ENCODE measurements at places on chromosomes 2 and 18.

GRCh38 chr2:40219141-40219540, 232.7 kb downstream of the SLC8A1 start:
- DNase-seq = no peak

DNA sequence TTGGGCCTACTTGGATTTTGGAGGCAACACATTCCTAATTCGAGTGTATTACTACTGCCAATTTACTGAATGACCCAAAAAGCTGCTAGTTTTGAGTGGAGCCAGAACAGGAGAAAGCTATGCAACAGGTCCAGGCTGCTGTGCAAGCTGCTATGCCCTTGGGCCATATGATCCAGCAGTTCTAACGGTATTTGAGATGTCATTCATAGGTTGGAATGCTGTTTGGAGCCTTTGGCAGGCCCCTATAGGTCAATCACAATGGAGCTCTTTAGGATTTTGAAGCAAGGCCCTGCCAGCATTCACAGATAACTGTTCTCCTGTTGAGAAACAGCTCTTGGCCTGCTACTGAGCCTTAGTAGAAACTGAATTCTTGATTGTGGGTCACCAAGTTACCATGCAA, 368.7 kb downstream of the CDH19 start:
- DNase-seq = no peak

GRCh38 chr2:181752301-181752700, 72.0 kb upstream of the NEUROD1 start:
- DNase-seq = no peak

DNA sequence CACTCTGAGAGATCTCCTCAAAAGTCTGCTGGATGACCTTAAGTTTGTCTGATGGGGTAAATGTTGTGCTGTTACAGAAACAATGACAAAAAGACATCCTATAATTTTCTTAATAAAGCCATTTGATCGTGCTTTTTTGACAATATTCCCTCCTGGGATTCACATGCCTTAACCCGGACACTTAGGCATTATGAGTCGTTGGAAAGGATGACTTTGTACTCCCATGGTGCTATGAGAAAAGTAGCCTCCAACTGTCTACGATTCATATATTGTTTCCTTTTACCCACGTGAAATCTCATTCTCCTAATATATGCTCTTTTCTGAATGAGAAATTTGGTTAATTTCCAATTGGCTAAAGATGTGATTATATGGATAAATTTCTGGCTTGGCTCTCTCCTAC, 6.1 kb upstream of the MPP4 start:
- DNase-seq = no peak

GRCh38 chr2:503288-503999, 173.8 kb downstream of the TMEM18 start:
- no peak for DNase-seq

- no peak for DNase-seq
Measured at GRCh38 chr2:132911726-132912724, 242.0 kb upstream of the LYPD1 start.

DNA sequence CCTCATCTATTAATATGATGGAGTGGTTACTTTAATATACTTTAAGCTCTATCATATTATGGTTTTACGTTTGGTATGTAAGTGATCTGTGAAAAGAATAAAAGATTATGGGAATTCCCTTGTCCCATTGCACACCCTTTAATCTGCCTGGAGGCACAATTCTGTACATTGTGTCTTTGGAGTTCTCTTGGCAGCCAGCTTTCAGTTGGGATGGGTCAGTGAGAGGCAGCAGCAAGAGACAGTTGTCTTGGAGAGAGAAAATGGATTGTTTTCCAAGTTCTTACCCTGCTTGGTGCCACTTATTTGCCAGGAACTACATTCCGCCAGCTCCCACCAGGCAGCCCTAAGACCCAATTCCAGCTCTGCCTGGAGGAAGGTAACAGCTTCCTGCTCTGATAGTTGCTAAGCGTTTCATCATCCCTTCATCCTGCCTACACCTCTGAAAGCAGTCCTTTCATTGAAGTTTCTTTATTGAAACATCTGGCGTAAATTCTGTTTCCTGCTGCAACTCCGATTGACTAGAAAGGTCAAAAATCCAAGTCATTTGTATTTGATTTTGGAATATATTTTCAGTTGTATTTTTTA, 365.2 kb downstream of the AKAIN1 start:
- DNase-seq = no peak

- DNase-seq = no peak
Measured at GRCh38 chr2:9965119-9965822, 13.8 kb downstream of the GRHL1 start.

GRCh38 chr2:180040146-180040925, 33.2 kb upstream of the CWC22 start:
- no peak for DNase-seq

DNA sequence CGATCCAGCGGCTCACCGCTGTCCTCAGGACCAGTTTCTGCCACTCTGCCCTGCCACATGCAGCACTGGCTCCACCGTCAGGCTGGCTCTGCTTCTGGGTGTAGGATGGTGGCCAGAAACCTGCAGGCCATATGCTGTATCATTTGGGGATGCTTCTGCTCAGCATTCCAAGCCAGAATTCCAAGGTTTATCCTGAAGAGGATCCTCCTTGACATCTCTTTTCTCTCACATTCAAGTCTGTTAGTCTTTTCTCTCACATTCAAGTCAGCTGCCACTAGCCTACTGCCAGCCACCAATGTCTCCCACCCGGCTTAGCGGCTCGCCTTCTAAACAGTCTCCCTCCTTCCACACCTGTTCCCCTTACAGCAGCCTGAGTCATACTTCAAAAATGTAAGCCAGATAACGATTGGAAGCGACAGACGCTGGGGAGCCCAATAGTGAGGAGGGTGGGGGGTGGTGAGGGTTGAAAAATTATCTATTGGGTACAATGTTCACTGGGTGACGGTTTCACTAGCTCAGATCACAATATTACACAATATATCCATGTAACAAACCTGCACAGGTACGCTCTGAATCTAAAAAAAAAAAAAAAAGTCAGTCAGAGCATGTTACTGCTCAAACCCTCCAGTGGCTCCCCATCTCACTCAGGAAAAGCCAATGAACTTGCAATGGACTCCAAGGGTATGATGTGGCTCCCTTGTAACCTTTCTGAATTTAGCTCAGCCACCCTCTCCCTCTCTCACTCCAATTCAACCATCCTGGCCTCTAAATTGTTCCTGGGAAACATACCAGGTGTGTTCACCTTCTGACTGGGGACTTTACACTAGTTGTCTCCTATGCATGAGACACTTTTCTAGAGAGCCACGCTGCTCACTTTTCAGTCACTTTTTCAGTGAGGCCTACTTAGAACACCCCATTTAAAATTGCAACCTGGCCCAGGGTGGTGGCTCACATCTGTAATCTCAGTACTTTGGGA, 38.8 kb upstream of the SP3 start:
- DNase-seq = no peak

DNA sequence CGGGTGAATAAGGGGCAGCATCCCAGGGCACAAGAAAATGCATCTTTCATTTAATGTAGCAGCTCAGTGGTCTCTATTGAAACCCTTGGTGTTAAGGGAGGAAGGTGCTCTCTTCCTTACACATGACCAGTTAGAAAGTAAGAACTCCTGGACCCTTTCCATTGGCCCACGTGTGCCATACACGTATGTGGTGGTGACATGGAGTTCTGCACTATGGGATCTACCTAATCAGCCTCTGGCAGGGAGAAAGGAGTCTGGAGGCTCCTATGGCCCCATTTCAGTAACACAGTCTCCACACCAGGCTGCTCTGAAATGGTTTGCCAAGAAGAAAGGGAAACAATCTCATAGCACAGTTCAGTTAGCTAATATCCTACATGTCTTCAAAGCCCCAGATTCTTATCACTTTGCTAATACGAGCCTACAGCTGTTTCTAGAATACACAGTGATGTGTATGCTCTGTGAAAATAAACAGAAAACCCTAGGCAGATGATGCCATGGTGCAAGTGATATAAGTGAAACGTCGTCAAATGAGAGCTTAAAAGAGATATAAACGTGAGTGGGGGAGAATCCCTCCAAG, 7.0 kb downstream of the EFEMP1 start:
- no peak for DNase-seq

- no peak for DNase-seq
Measured at GRCh38 chr2:30106543-30106942, 40.3 kb upstream of the YPEL5 start.

- no peak for DNase-seq
Measured at GRCh38 chr2:228866781-228867180, 404.3 kb downstream of the PID1 start.

DNA sequence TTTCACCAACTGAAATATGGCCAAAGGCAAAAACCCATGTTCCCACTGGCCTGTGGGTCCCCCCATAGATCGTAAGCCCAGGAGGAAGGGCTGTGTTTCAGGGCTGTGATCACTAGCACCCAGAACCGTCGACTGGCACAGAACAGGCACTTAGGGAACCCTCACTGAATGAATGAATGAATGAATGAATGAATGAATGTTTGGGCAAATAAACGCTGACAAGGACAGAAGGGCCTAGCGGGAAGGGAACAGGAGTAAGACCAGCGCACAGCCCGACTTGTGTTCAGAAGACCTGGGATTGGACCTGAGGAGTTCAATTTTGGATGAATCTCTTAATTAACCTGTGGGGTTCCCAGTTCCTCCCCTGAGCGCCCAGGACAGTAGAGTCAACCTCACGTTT, 76.2 kb downstream of the TPO start:
- no peak for DNase-seq

DNA sequence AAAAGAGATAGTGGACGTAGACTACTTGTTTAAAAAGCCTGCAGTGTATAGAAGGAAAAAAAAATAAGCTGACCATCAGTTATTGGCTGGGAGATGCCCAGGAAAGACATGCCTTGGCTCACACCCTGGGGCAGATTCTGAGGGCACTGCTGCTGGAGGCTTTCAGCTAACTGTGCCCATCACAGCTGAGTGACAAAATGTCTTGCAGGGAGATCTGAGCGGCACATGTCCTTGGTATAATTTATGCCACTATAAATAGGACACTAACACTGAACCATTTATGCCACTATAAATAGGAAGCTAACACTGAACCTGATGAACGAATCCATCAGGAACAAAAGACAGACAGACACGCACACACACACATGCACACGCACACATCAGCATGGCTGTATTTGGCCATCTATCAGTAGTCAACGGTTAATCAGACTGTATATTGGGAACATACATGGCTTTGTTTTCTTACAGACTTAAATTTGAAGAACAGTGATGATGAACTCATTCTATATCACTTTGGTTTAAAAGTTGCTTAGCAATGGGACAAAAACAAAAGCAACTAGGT, 68.2 kb upstream of the NOSTRIN start:
- DNase-seq = no peak

DNA sequence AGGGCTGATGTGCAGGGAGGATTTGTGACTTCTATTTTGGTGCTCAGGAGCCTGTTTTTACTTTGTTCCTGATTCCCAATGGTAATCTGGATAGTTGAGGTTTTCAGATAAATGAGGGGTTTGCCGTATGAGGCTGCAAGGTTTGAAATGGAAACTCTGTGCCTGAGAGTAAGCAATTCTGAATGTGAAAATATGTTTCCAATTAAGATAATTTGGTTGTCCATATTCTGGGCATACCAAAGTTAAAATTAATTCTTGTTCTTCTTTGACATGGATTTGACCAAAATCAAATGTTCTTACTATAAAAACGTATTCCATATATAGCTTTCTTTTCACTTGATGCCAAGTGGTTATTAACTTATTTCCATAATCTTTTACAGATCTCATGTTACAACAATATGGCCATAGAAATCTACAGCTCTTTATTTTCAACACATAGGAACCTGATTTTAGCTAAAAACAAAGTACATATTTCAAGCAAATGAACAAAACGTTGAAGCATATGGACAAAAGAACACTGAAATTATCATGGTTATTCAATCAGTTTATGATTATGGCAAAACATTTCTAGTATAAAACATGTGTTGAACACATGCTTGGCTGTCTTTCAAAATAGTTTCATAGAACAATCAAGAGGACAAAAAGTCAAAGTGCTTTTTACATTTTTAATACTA, 63.4 kb upstream of the ARHGAP28 start:
- no peak for DNase-seq

GRCh38 chr2:10242998-10243925, 59.4 kb upstream of the HPCAL1 start:
- no peak for DNase-seq

DNA sequence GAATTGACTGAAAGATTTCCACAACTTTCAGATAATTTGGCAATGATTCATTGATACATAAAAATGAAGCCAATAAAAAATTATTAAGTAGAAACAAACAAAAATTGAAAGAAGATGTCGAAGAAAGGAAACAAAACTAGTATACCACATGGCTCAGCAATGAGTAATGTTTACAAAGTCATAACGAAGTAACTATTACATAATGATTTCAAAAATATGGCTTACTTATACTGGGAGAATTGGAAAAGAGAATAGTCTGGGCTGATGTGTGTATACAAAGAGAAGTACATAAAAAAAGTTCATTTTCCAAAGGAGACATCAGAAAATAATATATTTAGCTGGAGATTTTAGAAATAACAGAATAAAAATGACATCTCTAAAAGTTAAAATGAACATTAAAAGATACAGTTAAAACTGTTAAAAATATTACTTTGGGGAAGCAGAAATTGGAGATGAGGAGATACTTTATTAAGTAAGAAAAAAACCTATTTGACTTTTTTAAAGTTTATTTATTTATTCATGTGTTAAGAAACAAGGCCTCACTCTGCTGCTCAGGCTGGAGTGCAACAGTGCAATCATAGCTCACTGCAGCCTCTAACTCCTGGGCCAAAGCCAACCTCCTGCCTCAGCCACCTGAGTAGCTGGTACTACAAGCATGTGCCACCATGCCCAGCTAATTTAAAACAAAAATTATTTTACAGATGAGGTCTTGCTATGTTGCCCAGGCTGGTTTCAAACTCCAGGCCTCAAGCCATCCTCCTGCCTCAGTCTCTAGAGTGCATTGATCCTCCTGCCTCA, 409.7 kb upstream of the PIK3C3 start:
- no peak for DNase-seq
